CD4-positive, alpha-beta T cell treated with Interleukin-6 at 100 ng/mL for 8 hours (primary cell): ENCODE measurements at places on chromosomes 4 and X.

- no peak for DNase-seq
These were observed 84.3 kb downstream of the TRAM1L1 start for GRCh38 chr4:117001077-117001476.

GRCh38 chr4:123449780-123450179 is 53.2 kb downstream of the SPRY1 start:
- DNase-seq = no peak

GRCh38 chr4:54386042-54386669 is 157.1 kb downstream of the PDGFRA start:
- DNase-seq = no peak

DNA sequence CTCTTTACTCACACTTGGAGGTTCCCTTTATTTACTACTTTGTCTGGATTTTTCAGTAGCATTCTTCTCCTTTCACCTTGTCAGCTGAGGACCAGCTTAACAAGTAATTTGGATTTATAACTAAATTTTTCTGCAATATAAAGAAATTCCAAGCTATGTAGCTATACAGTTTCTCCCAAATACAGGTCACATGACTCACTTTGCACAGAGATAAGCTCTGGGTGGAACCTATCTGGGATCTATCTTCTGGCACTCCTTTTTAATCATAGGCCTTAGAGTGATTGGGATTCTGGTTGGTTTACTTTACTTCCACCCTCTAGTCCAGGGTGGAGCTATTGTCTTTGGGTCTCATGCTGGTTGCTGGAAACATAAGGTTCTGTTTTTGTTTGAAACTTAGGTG is 34.9 kb upstream of the STK26 start:
- DNase-seq = no peak

GRCh38 chrX:49250578-49250977 is 13.9 kb downstream of the FOXP3 start:
- DNase-seq = no peak

GRCh38 chr4:184807797-184808712 is 17.7 kb downstream of the ACSL1 start:
- DNase-seq = no peak

DNA sequence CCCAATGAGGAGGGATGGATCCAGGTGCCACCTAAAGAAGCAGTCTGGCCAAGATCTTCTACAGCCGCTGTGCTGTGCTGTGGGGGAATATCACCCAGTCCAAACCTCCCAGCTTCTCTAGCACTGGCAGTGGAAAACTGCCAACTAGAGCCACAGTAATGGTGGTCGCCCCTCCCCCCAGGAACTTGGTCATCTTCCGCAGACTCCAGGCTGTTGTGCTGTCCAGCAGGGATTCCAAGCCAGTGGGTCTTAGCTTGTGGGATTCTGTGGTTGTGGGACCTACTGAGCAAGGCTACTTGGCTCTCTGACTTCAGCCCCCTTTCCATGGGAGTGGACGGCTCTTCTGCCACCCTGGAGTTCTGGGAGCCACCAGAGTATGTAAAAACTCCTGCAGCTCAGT is 18.2 kb downstream of the GPRASP1 start:
- no peak for DNase-seq

GRCh38 chrX:71859637-71860036 is 51.0 kb upstream of the NHSL2 start:
- DNase-seq = peak; percentile 30

DNA sequence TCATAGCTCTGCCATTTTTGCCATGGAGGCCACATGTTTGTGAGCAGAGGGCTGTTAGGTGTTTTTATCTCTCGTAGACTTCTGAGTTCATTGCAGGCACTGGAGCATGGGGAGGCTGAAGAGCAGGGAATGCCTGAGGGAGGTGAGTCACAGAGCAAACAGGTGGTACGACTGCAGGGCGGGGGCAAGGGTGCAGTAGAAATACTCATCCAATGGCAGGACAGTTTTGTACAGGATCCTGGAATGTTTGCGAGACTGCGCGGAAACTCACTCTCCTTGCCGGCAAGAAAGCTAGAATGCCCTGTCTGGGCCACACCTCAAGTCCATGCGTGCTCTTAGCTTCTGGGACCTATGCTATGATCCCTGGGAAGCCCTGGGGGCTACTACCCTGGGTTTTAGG is 20.0 kb upstream of the VCX2 start:
- DNase-seq = no peak

GRCh38 chr4:102103368-102103767 is 241.9 kb downstream of the SLC39A8 start:
- no peak for DNase-seq

DNA sequence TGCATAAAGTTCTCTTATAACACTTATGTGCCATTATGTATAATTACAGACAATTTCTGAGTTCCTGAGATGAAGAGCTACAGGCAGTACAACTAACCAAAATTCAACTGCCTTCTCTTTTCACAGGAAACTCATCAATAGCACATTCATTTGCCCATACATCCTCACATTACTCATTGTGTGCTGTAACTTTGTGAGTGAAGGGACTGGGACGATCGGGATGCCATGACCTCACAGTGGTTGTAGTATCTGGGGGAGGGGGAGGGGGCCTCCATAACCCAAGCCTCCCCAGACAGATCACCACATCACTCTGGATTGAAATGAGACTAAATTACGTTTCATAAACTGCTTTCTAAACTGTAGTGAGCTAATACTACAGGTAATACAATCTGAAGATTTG is 60.7 kb downstream of the ABCG2 start:
- no peak for DNase-seq

DNA sequence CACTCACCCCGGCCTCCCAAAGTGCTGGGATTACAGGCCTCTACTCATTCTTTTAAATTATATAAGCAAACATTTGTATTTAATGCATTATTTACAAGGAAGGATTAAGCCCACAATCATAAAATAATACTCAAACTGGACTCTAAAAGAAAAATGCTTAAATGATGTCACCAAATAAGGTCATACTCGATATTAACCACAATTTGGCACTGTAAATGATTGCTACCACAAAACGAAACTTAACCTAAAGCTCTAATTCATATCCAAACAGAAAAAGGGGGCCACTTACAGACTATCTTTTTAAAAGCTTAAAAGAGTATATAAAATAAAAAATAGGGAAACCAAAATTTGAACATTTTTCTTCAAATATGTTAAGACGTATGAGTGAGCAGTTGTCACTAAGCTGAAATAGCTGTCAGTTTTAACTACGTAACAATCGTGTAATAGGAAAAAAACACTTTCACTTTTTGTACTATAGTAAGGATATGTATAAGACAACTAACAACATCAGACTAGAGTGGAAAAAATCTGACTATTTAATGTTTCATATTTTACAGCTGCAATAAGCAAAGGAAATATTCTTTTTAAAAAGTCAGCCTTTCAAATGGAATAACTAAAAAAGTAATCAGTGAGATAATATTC is 108.2 kb upstream of the GPR34 start:
- DNase-seq = no peak

DNA sequence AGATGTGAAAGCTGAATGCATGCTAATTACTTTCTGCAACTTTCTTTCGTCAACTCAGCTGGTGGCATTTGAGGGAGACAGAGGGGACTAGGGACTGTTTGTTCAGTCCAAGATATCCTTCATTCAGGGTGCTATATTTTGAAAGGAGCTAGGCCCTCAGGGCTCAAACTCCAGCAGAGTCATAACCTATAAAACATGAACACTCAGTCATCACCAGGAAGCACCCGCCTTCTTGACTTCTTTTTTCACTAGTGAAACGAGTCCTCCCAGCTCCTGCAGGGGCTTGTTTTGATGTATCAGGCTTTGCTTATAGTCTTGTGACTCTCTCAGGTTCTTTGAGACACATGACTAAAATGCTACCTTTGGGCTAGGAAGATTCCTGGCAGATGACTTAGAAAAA is 230.6 kb downstream of the PCDH7 start:
- DNase-seq = no peak

GRCh38 chr4:155405059-155405458 is 28.3 kb upstream of the MAP9 start:
- DNase-seq = no peak

GRCh38 chr4:150562751-150563150 is 19.2 kb upstream of the MAB21L2 start:
- DNase-seq = no peak

DNA sequence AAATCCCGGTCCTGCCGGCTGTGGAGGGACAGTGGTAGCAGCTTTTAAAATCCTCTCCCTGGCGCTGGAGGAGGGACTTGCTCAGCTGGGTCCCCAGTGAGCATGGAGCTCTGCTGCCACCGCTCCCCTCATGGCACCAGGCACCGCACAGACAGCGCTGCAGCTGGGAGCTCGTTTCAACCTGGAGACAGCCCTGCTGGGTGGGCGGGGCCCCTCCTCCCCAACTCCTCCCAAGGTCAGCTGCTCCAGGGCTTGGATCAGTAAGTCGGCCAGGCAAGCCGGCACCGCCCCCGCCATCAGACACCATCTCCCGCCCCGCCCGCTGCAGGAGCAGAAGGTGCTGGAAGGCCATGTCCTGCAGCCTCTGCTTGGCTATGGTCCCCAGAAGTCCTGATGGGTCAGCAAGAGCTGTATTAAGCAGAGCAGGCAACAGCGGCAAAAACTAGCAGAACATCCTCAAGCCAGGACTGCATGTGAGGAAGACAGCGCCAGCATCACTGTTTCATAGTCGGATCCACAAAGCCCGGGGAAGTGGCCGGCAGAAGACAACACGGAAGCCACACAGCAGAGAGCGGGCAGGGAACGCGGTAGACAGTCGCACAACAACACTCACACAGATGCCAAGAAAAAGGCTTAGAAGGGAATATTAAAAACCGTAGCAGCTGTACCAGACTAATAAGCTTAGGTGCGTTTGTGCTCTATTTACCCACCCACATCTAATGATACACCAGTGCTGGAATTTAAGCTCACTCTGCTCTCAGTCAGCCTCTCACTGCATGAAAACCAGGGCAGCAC is 16.2 kb downstream of the ZFYVE28 start:
- DNase-seq = peak; percentile 23

DNA sequence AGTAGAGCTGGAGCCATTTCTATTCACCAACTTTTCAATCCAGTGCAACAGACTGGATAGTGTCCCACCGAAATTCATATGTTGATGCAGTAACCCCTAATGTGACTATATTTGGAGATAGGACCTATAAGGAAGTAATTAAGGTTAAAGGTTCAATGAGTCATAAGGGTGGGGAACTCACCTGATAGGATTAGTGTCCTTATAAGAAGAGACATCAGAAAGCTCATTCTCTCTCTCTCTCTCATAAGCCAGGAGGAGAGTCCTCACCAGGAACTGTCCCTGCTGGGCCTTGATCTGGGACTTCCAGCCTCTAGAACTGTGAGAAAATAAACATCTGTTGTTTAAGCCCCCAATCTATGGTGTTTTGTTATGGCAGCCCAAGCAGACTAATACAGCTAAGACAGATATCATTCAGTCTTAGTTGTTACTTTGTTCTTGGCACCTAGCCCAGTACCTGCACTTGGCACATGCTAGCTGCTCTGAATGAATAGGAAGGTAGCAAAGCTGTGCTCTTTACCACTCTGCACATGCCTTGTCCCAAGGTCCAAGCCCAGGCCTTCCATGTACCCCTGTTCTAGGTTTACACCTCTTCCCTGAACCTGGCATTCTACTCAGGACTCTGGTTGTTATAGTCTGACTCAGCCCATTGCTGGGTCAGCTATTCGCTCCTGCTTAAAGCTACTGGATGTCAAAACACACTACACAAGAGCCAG is 19.2 kb upstream of the BRS3 start:
- DNase-seq = no peak

DNA sequence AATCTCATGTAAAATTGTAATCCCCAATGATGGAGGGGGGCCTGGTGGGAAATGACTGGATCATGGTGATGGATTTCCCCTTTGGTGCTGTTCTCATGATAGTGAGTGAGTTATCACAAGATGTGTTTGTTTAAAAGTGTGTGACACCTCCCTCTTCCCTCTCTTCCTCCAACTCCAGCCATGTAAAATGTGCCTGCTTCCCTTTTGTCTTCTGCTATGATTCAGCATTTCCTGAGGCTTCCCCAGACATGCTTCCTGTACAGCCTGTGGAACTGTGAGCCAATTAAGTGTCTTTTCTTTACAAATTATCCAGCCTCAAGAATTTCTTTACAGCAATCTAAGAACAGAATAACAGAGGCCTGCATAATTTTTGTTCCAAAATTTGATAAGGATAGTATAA is 85.2 kb downstream of the ANAPC10 start:
- DNase-seq = no peak

GRCh38 chrX:148269513-148269912 is 230.9 kb upstream of the AFF2 start:
- DNase-seq = no peak

GRCh38 chr4:17447056-17447455 is 64.8 kb downstream of the QDPR start:
- DNase-seq = no peak

DNA sequence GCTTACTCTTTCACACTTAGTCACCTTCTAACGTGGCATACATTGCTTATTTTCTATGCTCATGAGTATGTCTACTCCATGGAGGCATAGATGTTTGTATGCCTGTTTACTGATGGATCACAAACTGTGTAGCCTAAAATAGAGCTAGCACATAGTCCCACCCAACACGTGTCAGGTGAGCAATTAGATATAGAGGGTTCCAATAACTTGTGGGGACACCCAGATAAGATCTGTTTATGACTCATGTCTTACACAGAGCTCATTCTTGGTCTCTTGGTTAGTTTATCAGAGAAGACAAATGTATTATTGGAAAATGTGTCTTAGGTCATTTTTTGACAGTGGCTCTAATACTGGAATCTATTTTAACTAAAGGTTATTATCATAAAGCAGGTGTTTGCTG is 6.8 kb downstream of the ZFP42 start:
- DNase-seq = no peak

- no peak for DNase-seq
These were observed 841.0 kb downstream of the FAM133A start for GRCh38 chrX:94515009-94515408.

DNA sequence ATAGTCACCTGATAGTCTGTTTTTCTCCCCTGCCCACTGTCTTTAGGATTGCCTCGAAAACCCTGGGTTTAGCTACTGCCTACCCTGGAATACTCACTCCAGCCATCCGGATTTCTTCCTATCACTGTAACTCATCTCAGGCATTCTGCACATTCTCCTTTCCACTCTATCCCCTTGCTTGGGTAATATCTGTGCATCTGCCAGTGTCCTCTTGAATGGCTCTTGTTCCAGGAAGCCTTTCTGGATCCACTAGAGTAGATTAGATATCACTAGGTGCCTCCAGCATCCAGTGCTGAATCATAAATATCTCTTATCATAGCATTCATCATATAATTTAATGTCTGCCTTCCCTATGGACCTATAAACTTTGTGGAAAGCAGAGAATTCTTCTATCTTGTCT is 17.1 kb upstream of the GALNT7 start:
- DNase-seq = no peak

- DNase-seq = no peak
These were observed 14.4 kb upstream of the SEPSECS start for GRCh38 chr4:25174674-25175073.
